ENCODE measurements at places on chromosomes 2 and 18.
A peak's percentile ranks its signal among the peaks of the same experiment; 100 is the strongest.

GRCh38 chr2:29051730-29052129, 22.6 kb downstream of the PCARE start:
- DNase-seq, result no peak

- no peak for DNase-seq
Observed at GRCh38 chr2:134391751-134392160, 137.9 kb downstream of the MGAT5 start.

- DNase-seq, result no peak
Observed at GRCh38 chr2:79713131-79713785, 200.4 kb downstream of the CTNNA2 start.

- no peak for DNase-seq
Observed at GRCh38 chr2:164903204-164903603, 52.1 kb downstream of the SLC38A11 start.

DNA sequence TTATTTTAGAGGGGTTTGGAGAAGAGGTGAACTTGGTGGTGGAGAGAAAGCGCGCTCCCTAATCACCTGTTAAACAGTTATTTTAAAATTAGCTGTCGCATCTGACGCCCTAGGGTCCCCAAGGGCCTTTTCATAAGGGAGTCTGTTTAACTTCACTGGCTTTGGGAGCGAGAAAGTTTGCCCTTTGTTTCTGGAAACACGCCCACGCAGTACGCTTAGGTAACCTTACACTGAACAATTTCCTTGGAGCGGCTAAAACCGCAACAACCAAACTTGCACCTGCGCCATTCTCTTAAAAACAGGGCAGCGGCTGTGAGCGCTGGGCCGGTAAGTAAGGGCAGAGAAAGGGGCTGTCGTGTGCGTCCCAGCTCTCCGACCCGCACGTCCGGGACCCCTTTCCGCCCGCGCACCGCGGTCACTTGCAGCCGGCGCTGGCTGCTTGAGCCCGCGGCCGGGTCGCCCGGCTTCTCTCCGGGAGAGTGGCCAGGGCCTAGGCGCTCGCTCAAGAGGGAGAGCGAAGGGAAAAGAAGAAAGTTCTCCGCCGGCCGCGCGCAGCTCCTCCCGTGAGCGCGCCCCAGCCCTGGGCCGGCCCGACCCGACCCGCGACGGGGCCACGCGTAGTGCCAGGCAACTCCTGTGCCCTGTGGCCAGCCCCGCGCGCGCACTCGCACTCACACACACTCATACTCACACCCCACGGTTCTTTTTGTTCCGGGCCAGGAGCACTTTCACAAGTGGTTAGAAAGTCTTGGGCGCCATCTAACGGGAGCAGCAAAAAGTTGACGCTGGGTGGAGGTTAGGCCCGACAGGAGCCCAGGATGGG, 19.2 kb downstream of the POU3F3 start:
- peak; percentile 56 for DNase-seq

GRCh38 chr2:202157211-202157990, 81.0 kb downstream of the SUMO1 start:
- no peak for DNase-seq

DNA sequence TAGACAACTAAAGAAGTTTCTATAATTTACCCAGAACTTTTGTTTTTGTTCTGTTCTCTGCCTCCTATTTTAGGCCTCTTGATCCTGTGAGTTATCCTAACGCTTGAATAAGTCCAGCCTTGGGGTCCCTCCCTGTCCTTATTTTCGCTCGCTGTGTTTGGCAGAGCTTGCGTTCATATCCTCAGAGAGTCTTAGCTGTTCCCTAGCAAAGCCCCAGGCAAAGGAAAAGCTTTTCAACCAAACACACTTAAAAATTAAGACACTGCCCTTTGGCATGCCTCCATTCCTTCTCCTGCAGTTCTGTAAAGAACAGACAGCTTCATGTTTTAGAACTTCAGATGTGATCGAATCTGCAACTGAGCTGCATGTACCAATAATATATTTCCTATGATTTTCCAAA, 517.2 kb downstream of the SUCLG1 start:
- no peak for DNase-seq

GRCh38 chr18:58303363-58303762, 259.3 kb downstream of the NEDD4L start:
- peak; percentile 46 for DNase-seq

DNA sequence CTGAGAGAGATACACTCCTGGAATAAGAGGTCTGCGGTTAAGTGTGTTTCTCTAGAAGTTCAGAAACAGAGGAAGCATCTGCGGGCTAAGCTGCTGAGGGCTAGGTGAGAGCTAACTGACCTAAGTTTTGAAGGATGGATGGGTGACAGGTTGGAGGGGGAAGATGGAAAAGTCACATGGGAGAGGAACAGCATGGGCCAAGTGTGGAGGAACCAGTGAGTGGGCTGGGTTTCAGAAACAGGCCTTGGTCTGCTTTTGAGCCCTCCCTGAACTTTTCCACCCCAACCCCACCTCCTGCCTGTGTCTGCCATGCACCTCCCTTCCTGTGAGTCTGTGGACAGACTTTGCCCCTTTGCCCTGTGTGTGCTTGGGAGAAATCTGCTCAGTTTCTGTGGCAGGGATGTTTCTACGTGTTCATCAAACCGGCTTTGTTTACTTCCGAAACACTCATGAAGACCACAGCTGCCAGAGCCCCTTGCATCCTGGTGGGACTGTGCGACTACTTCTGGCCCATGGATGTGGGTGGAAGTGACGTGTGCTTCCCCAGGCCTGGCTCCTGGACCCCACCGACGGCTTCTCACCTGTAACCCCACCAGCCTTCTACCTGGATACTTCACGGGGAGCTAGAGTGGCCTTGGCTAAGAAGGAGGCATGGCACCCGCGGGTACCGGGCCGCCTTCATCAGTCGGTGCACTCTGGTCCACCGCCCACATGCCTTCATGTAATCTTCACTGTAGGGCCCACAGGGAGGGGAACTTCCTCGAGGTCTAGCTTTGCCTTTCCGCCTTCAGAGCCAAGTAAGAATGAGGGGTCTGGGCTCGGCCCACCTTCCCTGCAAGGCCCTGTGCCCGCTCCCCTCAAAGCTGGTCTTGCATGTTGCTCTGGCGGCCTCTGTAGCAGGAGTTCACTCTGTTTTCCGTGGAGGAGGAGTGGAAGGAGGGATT, 1.4 kb upstream of the HPCAL1 start:
- DNase-seq, result no peak

DNA sequence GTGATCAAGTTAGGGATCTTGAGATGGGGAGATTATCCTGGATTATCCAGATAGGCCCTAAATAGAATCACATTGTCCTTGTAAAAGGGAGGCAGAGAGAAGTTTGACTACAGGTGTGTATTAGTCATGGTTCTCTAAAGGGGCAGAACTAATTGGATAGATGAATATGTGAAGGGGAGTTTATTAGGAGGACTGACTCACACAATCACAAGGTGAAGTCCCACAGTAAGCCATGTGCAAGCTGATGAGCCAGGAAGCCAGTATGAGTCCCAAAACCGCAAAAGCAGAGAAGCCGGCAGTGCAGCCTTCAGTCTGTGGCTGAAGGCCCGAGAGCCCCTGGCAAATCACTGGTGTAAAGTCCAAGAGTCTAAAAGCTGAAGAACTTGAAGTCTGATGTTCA, 275.8 kb downstream of the KCNS3 start:
- no peak for DNase-seq

GRCh38 chr2:226828191-226828590, 7.7 kb upstream of the RHBDD1 start:
- DNase-seq, result no peak

GRCh38 chr2:228644199-228644598, 462.7 kb upstream of the SPHKAP start:
- no peak for DNase-seq

GRCh38 chr2:230262246-230262645, 36.7 kb downstream of the SP140 start:
- DNase-seq, result no peak

DNA sequence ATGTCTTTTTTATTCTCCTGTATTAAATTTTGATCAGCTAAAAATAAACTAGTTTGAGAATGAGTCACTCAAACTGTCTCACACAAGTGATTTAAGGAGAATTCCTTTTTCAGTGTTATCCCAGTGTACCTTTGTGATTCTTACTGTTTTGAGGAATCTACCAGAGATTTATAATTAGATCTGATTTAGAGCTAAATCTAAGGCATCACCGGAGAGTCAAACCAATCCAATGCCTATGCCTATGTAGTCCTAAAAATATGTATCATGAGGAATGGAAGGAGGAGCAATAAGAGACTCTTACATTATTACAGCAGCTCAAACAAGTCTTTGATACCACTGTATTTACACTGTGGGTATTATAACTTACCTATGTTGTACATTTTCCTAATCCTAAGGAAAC, 63.4 kb upstream of the CYP20A1 start:
- DNase-seq, result no peak

DNA sequence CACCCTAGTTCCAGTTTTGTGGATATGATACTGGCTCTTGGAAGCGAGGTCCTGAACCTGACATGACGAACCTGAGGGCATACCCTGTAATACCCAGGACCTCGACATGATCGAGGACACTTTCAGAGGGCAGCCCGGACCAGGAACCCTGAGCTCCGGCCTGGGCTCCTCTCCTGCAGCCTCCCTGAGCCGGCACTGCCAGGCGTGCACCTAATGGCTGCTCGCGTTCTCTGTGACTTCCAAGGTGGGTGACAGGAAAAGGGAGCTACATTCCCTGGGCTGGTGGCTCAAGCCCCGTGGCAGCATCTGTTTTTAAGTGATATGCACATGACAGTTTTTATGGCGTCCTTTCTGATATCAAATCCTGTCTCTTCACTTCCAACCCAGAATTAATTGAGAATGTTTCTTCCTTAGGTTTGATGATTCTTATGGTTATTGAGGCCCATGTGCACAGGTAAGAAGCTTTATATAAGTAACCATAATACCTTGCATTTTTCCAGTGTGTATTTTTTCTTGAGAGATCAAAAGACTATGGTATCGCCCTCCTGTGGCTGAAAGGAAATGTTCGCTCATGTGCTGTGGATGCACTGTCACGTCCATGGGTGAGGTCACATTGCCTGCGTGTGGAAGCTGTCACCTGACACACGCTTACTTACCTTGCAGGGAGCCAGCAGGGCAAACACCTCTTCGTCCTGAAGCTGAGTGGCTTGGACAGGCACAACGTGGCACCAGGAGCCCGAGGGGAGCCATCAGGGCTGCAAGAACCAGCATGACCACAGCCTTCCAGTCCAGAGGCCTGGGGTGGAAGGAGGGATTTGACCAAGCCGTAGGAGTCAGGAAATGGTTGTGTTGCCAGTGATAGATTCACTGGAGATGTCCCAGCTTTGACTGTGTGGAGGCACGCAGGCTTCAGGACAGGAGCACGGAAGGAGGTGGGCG, 367.4 kb upstream of the MYT1L start:
- DNase-seq, result peak; percentile 26
